ENCODE measurements at places on chromosomes 12 and 14. TPM values are rescaled to one million over a fixed set of nuclear protein-coding genes. Genes with fewer than 3 reads are reported as not detected.

The ACTR10 gene
- total RNA-seq = 63.2 TPM

The LBHD2 gene
- total RNA-seq = 3.3 TPM

The BMAL2 gene
- 2.5 TPM for total RNA-seq

DNA sequence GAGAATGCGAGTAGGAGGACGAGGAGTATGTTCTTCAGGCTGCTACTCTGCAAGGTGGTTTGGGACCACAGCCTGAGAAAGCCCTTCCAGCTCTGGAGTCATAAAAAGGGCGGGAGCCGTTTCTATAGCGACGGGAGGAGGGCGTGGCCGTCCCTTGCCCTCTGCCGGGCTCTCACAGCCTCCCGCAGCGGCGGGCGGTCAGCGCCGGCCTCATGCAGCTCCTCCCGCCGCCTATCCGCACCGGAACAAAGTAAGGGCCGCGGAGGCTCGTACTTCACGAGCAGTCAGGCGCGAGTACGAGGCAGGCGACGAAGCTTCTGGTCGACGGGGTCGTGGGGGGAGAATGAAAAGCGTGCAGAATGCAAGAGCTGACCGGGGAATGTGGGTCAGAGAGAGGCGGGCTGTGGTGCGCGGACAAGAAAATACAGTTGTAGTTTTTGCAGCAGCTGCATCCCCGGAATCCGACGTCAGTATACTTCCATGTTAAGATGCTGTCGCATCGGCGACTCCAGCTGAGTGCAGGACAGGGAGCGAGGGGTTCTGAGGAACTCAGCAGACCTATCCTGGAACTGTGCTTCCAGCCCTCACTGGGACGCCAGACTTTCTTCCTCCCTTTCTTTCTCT lies at the start of gene DYRK4:
Gene DYRK4 (plus strand): TSS at position 175 of the 624 bp plus-strand sequence. CDS start 38 bp downstream, at position 213.
- H3K4me1 ChIP-seq = no peaks in the 10 kb centered on the region
- H3K4me3 ChIP-seq = peak within 1 kb of the TSS; percentile 6
- no peaks in the 10 kb centered on the region for H3K36me3 ChIP-seq
- no peaks in the 10 kb centered on the region for H3K27me3 ChIP-seq

DNA sequence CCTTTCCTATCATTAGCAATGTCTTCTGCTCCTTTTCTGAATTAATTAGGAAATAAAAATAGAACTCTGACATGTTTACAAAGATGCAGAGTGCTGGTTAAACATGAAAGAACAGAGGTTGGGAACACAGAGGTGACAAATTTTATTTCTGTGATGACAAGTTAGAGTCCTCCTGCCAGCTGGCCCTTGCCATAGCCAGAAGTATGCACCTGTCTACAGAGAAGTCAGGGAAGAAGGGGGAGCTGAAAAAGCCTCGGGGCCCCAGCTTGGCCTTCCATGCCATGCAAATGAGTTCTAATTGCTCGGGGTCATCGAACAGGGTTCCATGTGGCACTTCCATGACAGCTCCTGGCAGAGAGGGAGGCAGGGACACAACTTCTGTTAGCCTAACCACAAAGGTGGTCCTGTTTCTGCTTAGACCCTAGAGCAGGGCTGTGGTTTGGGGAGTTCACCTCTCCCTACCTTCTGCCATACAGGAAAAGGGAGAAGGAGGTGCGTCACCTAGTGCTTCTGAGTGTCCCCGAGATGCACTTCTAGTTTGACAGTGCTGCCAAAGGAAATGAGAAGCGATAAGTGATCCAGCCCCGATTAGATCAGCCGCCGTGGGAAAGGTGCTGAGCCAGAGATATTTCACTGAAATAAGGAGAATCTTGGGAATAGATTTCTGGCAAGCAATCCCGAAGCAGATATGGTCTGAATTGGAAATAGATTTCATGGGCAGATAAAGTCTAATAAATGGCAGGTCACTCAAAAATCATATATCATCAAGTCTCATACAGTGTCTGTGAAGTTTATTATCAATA lies 155.8 kb upstream of the FOXN3 start:
- peaks cover 5% of the 10 kb centered on the region for H3K4me1 ChIP-seq
- no peak overlapping the region for H3K27ac ChIP-seq
- no peaks in the 10 kb centered on the region for H3K36me3 ChIP-seq

GRCh38 chr14:81070511-81070910 lies 115.1 kb downstream of the TSHR start:
- no peaks in the 10 kb centered on the region for H3K4me1 ChIP-seq
- no peaks in the 10 kb centered on the region for H3K36me3 ChIP-seq
- H3K27me3 ChIP-seq = no peaks in the 10 kb centered on the region

DNA sequence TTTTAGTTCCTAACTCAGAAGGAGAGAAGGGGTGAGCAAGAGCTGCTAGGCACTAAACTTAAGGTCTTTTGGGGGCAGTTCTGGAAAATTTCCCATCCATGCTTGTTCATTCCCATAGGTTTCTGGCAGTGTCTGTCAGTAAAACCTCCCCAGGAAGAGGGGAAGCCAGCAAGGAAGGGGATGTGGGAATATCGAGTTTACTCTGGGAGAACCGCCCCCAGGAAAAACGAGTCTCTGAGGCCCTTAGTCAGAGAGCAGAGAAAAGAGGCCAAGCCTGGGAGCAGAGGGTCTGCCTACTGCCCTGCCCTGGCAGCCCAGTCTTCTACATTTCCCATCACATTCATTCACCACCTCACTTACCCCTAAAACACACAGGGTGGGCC lies 55.9 kb downstream of the TMCC3 start:
- H3K4me1 ChIP-seq = peaks cover 23% of the 10 kb centered on the region
- no peaks in the 10 kb centered on the region for H3K36me3 ChIP-seq
- H3K4me3 ChIP-seq = no peak overlapping the region
- H3K27me3 ChIP-seq = no peaks in the 10 kb centered on the region
- DNase-seq = no peak
- H3K27ac ChIP-seq = no peak overlapping the region

DNA sequence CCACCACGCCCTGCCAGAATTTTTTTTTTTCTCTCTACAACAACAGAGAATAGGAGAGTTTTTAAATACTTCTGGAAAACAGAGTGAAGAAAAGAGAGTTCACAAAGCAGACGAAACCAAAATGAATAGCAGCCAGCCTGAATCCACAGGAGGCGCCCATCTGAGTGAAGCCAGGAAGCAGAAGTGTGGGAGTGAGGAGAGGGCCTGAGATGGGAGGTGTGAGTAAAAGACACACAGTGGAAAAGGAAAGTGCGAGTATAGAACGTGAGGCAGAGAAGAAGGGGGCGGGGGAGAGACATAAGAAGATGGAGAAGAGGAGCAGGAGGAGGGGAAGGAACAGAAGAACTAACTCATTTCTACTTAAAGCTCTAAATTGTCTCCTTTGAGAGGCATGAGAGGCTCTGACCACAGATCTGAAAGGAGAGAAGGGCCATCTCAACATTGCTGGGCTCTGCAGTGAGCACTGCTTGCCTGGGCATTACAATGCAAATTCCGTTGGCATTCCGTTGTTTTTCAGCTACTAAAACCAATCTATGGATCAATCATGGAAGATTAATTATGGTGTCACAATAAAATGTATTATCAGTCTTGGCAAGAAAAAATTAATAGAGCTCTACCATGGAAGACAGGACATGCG lies 140.1 kb upstream of the CPSF6 start:
- H3K36me3 ChIP-seq = no peaks in the 10 kb centered on the region
- no peaks in the 10 kb centered on the region for H3K27me3 ChIP-seq
- H3K4me3 ChIP-seq = no peak overlapping the region

GRCh38 chr12:132432721-132433577 lies 57.0 kb upstream of the FBRSL1 start:
- H3K27me3 ChIP-seq = peaks cover 3% of the 10 kb centered on the region
- DNase-seq = no peak
- no peak overlapping the region for H3K27ac ChIP-seq
- peaks cover 7% of the 10 kb centered on the region for H3K4me1 ChIP-seq
